ENCODE measurements at places on chromosomes 1 and 21.

GRCh38 chr1:228428412-228428811, 11.8 kb upstream of the TRIM17 start:
- no peak for DNase-seq

GRCh38 chr1:41811051-41811795, 107.5 kb downstream of the HIVEP3 start:
- peak; percentile 63 for DNase-seq

DNA sequence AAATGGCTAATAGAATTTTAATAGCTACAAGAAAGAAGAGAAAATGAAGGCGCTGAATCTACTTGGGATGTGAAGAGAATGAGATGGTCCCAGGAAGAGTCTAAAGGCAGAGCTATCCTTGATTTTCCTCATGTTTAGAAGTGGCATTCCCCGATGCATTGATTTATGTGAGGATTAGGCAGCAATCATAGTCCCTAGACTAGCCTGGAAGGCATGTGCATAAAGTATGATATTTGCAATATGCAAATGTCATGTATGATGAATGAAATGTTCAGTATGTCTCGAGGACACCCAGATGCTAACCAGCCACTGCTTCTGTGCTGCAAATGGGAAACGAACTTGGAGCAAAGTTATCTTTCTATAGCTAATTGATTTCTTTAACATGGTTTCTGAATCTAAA, 641.5 kb upstream of the PLXNA2 start:
- no peak for DNase-seq

- no peak for DNase-seq
Observed at GRCh38 chr1:76274302-76274701, 199.8 kb downstream of the ST6GALNAC3 start.

GRCh38 chr1:173266841-173267240, 59.7 kb upstream of the TNFSF4 start:
- DNase-seq = no peak

- DNase-seq = no peak
Observed at GRCh38 chr1:47554901-47555300, 117.1 kb downstream of the FOXD2 start.

Data from CD4-positive, alpha-beta T cell treated with Interferon alpha-2 for 1 hour (primary cell).